ENCODE measurements at places on chromosomes 6 and 20. TPM values are rescaled to one million over a fixed set of nuclear protein-coding genes. Genes with fewer than 3 reads are reported as not detected.

TFAP2D gene
- total RNA-seq, result not detected

MCCD1 gene
- total RNA-seq, result not detected

DNA sequence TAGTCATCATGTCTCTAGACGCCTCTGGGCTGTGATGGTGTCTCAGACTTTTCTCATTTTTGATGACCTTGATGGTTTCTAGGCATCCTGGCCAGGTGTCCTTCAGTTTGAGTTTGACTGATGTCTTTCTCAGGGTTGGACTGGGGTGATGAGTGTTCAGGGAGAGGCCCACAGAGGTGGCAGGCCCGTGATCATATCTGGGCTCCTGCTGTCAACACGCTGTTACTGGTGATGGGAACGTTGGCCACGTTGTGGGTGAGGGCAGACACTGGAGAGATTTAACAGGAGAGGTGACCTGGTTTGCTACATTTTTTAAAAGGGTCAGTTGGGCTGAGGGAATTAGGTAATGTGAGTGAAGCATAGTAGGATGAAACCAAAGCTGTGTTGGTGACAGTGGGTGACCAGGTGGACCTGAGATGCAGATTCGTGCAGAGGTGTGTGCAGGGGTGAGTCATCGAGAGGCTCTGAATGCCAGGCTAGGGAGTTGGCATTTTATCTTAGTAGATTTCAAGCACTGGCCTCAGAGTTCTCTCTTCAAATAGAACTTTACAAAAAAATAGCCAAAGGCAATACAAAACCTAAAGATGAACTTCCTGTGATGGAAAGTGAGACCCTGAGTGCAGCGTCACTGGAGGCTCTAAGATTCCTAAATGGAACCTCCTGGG, 174.1 kb downstream of the CDH26 start:
- H3K27ac ChIP-seq, result no peak overlapping the region
- no peaks in the 10 kb centered on the region for H3K27me3 ChIP-seq
- H3K36me3 ChIP-seq, result no peaks in the 10 kb centered on the region
- no peak overlapping the region for H3K4me3 ChIP-seq
- DNase-seq, result no peak
- H3K4me1 ChIP-seq, result no peaks in the 10 kb centered on the region

DNA sequence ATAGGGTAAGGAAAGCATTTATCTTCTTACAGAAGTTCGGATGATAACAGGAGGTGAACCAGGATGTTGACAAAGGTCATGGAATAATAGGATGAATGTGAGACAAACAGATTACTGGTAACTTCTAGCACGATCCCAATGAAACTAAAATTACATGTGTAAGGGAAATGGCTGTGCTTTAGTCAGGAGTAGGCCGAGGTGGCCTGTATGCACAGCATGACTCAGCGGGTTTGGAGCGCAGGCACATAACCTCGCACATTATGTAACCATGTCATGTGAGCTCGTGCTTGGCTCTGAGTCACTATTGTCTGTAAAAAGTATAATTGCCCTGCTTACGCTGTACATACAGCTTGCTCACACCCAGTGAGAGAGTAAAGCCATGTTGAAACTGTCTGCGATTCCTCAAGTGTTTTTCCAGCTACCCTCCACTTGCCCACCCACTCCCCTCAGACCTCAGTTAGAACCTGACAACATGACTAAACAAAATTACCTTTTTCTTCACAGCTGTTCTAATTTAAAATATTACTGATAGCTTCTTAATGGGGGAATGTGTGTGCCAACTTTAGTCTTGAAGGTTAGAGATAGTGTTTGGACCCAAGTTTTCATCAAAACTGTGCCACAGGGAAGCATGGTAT, 8.2 kb downstream of the CYB5R4 start:
- H3K4me1 ChIP-seq, result peaks cover 6% of the 10 kb centered on the region
- no peaks in the 10 kb centered on the region for H3K27me3 ChIP-seq

- peaks cover 47% of the 10 kb centered on the region for H3K36me3 ChIP-seq
- H3K4me3 ChIP-seq, result no peak overlapping the region
These were observed 53.0 kb upstream of the FAM83C start for GRCh38 chr20:35345189-35345588.
